Astrocyte of the spinal cord (primary cell): ENCODE measurements at places on chromosomes 2 and 18.

GRCh38 chr18:489244-490023 is 11.1 kb downstream of the COLEC12 start:
- peak; percentile 57 for DNase-seq

- no peak for DNase-seq
Measured at GRCh38 chr2:199220920-199221319, 236.8 kb downstream of the SATB2 start.

GRCh38 chr2:74703373-74703772 is 49.3 kb downstream of the SEMA4F start:
- no peak for DNase-seq

DNA sequence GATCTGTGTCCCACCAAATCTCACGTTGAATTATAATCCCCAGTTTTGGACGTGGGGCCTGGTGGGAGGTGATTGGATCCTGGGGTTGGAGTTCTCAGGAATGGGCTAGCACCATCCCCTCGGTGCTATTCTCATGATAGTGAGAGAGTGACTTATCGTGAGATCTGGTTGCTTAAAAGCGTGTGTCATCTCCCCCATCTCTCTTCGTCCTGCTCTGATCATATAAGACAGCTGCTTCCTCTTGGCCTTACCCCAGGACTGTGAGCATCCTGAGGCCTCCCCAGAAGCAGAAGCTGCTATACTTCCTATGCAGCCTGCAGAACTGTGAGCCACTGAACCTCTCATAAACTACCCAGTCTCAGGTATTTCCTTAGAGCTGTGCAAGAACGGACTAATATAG is 163.7 kb upstream of the NDUFV2 start:
- DNase-seq: no peak

GRCh38 chr2:12507295-12507694 is 209.4 kb upstream of the TRIB2 start:
- peak; percentile 61 for DNase-seq

GRCh38 chr2:23900541-23901322 is 26.2 kb downstream of the ATAD2B start:
- peak; percentile 84 for DNase-seq

DNA sequence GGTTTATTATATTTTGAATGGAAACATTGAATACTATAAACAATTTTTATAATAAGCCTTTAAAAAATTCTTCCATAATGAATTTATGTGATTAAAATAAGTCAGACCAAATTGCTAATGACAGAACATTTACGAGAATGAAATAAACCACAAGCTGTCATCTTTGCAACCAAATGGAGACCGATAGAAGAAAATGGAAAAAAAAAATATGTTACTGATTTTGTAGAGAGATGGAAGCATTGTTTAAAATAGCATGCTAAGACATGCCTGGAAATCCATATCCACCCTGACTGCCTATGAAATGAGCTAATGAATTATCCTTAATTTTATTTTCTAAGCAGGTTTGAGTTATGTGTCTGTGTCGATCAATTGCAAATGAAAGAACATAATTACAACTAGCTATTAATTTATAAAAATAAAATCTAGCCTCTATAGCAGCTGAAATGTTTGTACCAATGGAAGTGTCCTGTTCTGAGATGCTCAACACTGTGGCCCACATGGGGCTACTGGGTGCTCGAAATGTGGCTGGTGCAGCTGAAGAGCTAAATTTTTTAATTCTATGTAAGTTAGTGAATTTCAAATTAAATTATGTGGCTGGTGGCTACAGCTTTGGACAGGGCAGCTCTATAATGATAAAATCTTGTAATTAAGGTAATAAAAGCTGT is 832.8 kb downstream of the RNF144A start:
- no peak for DNase-seq

DNA sequence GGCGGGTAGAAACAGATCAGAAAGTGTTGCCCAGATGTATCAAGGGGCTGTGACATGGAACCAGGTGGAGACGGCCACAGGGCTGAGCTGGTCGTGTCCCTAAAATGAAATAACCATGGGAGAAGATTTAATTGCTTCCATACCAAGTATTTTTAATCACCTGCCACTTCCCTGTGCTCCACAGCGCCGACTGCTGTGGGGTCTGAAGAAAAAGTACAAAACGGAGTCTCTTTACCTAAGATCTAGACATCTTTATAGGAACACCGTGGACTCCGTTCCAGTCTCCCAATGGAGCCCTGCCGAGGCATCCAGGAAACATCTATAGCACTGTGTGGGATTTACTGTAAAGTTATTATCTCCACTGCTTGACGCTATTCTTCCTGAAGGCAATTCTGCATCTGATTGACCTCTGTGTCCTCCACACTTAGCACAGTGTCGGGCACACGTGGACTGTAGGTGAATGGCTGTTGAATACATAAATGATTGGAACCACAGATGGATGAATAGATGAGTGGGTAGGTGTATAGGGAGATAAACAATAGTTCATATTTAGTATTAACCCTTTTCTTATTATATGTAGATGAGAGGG is 21.6 kb upstream of the GYPC start:
- DNase-seq: no peak

DNA sequence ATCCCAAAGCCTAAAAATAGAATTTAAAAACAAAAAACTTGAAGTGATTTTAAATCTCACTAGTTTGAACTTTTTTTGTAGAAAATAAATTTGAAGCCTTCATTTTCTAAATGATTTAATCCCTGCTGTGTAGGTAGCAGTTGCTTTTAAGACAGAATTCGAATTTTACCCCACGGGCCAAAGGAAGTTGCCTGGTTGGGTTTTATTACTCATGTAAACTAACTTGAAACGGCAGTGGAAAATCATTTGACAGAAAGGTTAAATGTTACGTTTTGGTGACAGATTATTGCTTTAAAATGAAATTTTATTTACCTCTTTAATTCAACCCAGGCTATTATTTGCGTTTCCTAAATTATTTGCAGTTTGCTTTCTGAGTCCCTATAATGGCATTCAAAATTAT is 2.0 kb downstream of the MAPRE2 start:
- no peak for DNase-seq

DNA sequence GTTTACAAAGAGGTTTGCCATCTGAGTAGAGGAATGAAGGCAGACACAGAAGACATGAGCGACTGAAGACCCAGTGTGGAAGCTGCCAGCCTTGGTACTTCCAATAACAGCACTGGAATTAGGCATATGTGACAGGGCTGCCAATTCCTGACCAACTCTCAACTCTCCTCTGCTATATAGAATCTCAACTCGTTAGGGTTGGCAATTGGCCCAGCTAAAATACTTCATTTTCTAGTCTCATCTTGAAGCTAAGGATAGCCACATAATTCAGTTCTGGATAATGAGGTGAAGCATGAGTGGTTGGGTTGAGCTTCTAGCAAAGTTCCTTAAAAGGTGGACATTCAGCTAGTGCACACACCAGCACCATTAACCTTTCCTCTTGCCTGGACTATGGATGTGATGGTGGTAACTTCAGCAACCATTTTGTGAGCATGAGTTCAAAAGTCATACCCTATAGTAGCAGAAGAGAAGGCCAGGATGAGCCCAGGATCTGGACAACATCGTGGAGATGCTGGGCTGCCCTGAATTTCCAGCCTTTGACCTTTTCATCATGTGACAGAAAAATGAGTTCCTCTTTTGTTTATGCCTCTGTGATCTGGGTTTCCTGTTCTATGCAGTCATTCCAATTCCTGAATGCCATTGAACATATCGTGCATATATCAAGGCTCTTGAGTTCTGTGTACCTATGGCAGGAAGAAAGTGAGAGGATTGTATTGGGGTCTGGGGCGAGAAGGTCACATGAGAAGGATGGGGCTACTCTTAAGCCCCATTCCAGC is 68.1 kb upstream of the HAAO start:
- no peak for DNase-seq

GRCh38 chr2:167939514-167940345 is 307.7 kb downstream of the STK39 start:
- DNase-seq: no peak

- DNase-seq: no peak
Measured at GRCh38 chr18:36950960-36951359, 122.0 kb downstream of the KIAA1328 start.

- DNase-seq: no peak
Measured at GRCh38 chr18:23673725-23674124, 11.0 kb upstream of the ANKRD29 start.

- DNase-seq: no peak
Measured at GRCh38 chr18:52615321-52615720, 275.3 kb downstream of the DCC start.

DNA sequence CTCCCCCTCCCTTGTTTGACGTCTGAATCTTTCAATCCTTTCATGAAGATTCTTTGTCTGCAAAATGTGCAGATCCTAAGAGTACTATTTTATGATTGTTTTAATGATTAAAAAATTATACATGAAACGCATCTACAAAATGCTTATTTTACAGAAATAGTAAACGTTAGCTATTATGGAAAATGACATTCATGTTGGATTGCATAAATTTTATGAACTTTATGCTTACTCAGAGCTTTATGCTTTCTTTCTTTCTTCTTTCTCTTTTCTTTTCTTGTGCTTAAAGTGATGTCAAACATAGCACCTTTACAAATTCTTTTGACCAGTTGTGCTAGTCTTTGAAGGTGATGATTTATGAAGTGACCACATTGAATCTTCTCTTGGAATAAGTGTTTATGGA is 805.4 kb downstream of the ADCYAP1 start:
- DNase-seq: no peak

DNA sequence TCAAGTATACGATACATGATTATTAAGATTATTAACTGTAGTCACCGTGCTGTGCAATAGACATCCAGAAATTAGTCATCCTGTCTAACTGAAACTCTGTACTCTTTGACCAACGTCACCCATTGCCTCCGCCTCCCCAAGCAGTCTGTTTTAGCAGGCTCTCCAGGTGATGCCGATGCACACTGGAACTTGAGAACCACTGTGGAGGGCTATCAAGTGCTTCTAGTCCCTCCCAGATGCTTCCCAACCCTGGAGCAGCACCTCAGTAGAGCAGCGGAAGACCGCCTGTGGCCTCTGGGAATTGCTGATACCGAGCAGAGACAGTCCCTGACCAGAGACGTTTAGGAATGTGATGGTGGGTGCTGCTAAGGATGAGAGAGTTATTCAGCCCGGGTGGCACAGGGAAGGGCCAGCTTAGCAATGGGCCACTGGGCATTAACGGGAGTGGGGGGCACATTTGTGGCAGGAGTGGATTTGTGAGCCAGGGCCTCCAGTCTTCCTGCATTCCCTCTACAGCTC is 50.7 kb downstream of the LIPG start:
- no peak for DNase-seq

GRCh38 chr2:150759106-150759505 is 271.6 kb upstream of the RND3 start:
- no peak for DNase-seq

GRCh38 chr2:146874260-146874658 is 970.6 kb upstream of the ACVR2A start:
- DNase-seq: peak; percentile 65

DNA sequence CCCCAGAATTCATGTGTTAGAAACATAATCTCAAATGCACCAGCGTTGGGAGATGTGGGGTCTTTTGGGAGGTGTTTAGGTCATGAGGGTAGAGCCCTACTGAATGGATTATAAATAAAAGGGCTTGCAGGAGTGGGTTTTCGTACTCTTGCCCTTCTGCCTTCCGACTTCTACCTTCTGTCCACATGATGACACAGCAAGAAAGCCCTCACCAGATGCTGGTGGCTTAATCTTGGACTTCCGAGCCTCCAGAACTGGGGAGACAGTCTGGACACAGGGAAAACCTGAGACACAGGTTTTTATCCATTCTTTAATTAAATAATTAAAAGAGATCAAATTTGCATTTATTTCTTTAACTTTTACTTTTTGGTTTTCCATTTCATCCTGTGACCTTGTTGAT is 87.8 kb downstream of the DIS3L2 start:
- no peak for DNase-seq

GRCh38 chr2:221677688-221678087 is 105.6 kb upstream of the EPHA4 start:
- no peak for DNase-seq

DNA sequence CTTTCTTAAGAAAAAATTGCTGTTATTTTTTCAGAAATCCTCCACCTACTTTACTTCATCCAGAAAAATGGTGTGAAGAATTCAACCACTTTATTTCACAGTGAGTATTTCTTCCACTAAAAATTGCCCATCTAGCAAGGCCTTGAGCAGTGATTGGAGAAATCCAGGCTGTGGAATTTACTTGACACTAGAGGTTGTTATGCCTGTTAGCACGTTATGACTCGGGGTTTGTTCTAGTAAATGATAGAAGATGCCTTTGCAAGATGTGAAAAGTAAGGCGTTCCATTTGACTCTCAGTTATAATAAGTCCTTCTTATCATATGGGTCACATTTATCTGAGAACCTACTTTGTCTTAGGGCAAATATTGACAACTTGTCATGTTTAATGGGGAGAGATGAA is 157.4 kb downstream of the MYO3B start:
- DNase-seq: peak; percentile 7

GRCh38 chr2:154289870-154290269 is 408.6 kb upstream of the KCNJ3 start:
- no peak for DNase-seq

GRCh38 chr2:170905864-170906263 is 23.2 kb upstream of the GORASP2 start:
- no peak for DNase-seq

DNA sequence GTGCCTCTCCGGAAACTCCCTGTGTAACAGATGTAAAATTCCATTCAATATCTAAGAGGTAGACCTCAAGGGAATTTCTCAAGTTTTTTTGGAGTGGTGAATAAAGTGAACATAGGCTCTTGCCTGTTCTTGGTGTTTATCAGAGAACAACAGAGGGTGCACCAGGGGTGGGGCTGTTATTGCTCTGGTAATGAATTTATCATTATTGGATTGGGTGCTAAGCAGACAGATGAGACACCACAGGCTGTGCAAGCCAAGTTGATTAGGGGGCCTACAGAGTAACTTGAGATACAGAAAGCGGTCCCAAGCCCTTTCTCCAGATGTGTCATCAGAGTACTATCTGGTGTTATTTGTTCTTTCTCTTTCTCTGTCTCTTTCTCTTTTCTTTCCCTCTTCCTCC is 286.3 kb downstream of the OSR1 start:
- DNase-seq: no peak

GRCh38 chr2:25311865-25312575 is 29.7 kb downstream of the DNMT3A start:
- no peak for DNase-seq

- no peak for DNase-seq
Measured at GRCh38 chr2:107548216-107548615, 278.5 kb upstream of the RGPD4 start.

DNA sequence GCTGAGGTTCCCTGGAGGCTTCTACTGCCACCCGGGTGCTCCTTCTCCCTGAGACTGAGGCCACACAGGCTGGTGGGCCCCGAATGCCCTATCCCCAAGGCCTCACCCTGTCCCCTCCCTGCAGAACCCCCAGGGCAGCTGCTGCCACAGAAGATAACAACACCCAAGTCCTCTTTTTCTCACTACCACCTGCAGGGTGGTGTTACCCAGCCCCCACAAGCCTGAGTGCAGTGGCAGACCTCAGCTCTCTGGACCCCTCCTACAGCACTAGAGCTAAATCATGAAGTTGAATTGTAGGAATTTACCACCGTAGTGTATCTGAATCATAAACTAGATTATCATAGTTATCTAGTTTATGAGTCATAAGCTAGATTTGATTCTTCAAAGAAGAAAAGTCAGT is 7.3 kb upstream of the CENPA start:
- DNase-seq: no peak
